ENCODE measurements at places on chromosomes 11 and 22. TPM values are rescaled to one million over a fixed set of nuclear protein-coding genes. Genes with fewer than 3 reads are reported as not detected.

- peaks cover 8% of the 10 kb centered on the region for H3K4me1 ChIP-seq
- peak overlapping the region; percentile 62 for H3K27ac ChIP-seq
These were observed 1.0 kb upstream of the SESN3 start for GRCh38 chr11:95231881-95232605.

- no peak overlapping the region for H3K4me3 ChIP-seq
- no peak for DNase-seq
- H3K27ac ChIP-seq, result no peak overlapping the region
- H3K27me3 ChIP-seq, result no peaks in the 10 kb centered on the region
- H3K36me3 ChIP-seq, result peaks cover 1% of the 10 kb centered on the region
- peaks cover 45% of the 10 kb centered on the region for H3K4me1 ChIP-seq
These were observed 6.8 kb upstream of the RGL4 start for GRCh38 chr22:23684026-23684425.

DNA sequence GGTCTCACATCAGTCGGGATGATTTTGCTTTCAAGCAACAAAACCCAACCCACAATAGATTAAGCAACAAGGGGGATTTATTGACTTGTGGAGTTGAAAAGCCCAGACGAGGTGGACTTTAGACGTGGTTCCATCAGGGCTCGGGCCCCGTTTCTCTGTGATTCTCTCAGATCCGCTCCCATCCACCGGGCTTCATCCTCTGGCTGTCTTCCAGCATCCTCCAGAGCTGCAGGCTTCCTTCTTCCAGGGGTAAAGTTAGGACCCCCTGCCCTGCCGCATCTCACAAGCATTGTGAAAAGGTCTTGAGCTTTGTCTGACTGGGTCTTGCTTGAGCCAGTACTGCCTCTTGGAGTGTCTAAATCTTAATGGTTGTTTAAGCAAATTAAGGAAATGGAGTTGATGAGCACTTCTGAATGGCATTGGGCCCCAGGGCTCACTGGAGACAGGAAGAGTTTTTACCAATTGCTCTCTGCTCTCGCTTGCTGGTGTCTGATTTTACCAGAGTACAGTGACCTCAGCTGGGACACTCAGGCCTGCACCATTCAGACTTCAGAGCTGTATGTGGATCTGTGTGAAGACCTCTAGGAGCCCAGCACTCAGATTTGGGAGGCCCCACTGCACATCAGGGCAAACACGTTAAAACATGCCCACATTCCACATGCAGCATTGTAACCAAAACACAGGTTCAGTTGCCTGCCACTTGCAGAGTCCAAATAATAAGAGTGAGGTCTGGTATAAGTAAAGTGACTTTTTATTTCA lies 13.5 kb upstream of the FTH1 start:
- no peaks in the 10 kb centered on the region for H3K36me3 ChIP-seq
- no peak overlapping the region for H3K27ac ChIP-seq
- H3K4me1 ChIP-seq, result peaks cover 12% of the 10 kb centered on the region
- no peak for DNase-seq
- no peak overlapping the region for H3K4me3 ChIP-seq
- H3K27me3 ChIP-seq, result no peaks in the 10 kb centered on the region

- DNase-seq, result no peak
- no peaks in the 10 kb centered on the region for H3K4me1 ChIP-seq
- no peak overlapping the region for H3K4me3 ChIP-seq
These were observed 377.2 kb downstream of the CTTN start for GRCh38 chr11:70775386-70776075.

- no peaks in the 10 kb centered on the region for H3K36me3 ChIP-seq
- H3K4me3 ChIP-seq, result no peak overlapping the region
- DNase-seq, result peak; percentile 54
- peaks cover 45% of the 10 kb centered on the region for H3K4me1 ChIP-seq
These were observed 21.6 kb downstream of the LRFN4 start for GRCh38 chr11:66878474-66878873.

DNA sequence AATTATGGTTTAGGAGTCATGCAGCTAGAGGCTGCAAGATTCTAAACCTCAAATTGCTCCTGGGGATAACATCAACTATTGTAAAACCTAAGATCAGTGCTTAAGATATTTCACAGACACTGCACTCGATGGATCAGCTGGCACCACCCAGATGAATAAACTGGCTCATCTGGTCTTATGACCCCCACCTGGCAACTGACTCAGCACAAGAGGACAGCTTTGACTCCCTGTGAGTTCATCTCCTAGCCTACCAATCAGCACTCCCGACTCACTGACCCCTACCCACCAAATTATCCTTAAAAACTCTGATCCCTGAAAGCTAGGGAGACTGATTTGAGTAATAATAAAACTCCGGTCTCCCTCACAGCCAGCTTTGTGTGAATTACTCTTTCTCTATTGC lies 782 bp upstream of the TTC12 start:
- peaks cover 27% of the 10 kb centered on the region for H3K36me3 ChIP-seq
- peak overlapping the region; percentile 91 for H3K27ac ChIP-seq
- DNase-seq, result no peak
- H3K4me1 ChIP-seq, result peaks cover 18% of the 10 kb centered on the region
- H3K27me3 ChIP-seq, result no peaks in the 10 kb centered on the region

- no peaks in the 10 kb centered on the region for H3K36me3 ChIP-seq
- no peak overlapping the region for H3K27ac ChIP-seq
- H3K27me3 ChIP-seq, result no peaks in the 10 kb centered on the region
- H3K4me3 ChIP-seq, result no peak overlapping the region
These were observed 4.6 kb downstream of the APOL4 start for GRCh38 chr22:36197065-36197440.

- H3K27ac ChIP-seq, result peak overlapping the region; percentile 77
These were observed 68.1 kb downstream of the CSTPP1 start for GRCh38 chr11:47004595-47005033.

Gene CCDC116
- total RNA-seq, result 0.17 TPM

Gene TEX54
- total RNA-seq, result not detected

Gene ARHGAP42
- 12.1 TPM for total RNA-seq

Data from psoas muscle (tissue), 8 donors.